ENCODE measurements at places on chromosomes 3 and 15.

- no peak for DNase-seq
Observed at GRCh38 chr3:6182476-6182875, 678.4 kb upstream of the GRM7 start.

GRCh38 chr3:186160691-186161243, 51.9 kb upstream of the ETV5 start:
- DNase-seq, result no peak

DNA sequence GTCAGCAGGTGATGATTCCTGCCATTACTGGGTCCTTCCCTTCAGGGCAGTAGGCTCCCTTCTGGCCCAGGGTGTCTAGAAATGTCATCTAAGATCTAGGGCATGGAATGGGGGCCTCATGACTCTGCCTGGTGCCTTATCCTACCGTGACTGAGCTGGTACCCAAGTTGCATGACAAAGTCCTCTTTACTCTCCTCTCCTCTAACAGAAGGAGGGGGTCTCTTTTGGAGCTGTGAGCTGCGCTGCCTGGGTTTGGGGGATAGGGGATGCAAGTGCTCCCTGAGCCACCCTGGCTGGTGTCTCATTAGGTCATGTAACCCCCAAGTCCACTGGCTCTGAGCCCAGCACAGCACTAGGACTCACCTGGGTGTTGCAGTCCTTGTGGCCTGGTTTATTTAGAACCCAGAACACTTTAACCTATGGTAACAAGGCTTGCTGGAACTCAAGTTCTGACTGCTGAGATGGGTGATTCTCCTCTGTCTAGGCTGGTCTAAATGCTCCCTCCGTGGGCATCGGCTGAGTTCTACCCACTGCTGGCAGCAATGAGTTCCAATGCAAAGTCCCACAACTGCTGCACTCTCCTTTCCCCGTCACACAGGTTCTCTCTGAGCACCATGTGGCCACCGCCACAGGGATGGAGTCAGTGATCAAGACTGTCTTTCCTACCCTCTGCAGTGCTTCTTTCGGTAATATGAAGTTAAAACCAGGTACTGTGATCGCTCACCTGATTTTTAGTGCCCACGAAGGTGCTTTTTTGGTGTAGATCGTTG, 34.0 kb downstream of the XXYLT1 start:
- DNase-seq, result no peak

DNA sequence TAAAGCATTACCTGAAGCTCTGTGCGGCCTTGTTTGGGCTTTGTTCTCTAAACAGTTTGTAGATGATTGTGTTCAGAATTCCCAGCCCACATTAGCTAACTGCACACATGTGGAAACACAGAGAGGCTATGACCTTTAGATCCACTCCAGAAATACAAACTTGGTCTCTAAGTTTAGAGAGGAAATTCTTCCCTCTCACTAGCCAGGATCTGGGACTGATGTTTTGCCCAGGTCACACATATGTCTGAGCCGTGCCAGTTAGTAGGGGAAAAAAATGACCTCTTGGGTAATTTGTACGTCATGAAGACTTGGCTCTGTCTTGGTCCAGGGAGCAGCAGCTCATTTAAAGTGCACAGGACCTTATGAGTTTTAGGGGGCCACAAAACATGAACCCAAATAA, 223.1 kb downstream of the RBMS3 start:
- no peak for DNase-seq

- DNase-seq, result no peak
Observed at GRCh38 chr15:75030023-75030413, 6.6 kb downstream of the PPCDC start.

DNA sequence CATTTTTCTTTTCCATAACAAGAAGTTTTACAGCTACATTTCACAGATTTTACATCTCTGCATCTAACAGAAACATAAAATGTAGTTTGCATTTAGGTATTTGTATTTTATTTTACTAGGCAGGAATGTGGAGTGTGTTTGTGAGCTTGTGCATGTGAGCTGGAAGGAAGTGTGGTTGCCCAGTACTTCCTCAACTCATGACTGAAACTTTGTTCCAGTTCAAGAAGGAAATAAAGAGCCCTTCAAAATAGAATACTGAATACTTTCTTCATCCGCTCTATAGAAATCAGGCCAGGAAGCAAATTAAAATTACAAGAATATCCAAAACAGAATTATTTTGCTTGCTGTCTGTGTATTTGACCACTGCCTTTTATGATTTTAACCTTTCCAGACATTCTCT, 81.3 kb downstream of the CHL1 start:
- DNase-seq, result no peak

GRCh38 chr15:72502220-72502809, 28.2 kb downstream of the ARIH1 start:
- no peak for DNase-seq

DNA sequence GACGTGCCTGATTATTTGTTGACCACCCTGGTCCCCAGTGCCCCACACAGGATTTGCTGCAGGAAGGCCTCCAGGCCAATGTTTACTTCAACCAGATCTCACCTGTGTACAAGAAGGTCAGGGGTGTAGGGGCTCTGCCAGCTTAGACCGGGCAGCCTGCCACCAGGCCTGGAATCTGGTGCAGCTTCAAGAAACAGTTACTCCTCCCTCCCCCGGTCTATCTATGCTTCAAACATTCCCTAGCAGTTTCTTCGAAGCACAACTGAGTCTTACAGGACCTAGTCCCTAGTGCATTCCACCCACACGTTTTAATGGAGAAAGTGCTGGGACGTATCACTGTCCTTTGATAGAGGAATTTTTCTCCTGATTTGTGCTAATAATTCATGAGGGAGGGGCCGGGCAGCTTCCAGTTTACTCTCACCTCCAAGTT, 8.0 kb downstream of the SH3BP5 start:
- no peak for DNase-seq

- DNase-seq, result no peak
Observed at GRCh38 chr3:27556887-27557286, 72.7 kb upstream of the SLC4A7 start.

DNA sequence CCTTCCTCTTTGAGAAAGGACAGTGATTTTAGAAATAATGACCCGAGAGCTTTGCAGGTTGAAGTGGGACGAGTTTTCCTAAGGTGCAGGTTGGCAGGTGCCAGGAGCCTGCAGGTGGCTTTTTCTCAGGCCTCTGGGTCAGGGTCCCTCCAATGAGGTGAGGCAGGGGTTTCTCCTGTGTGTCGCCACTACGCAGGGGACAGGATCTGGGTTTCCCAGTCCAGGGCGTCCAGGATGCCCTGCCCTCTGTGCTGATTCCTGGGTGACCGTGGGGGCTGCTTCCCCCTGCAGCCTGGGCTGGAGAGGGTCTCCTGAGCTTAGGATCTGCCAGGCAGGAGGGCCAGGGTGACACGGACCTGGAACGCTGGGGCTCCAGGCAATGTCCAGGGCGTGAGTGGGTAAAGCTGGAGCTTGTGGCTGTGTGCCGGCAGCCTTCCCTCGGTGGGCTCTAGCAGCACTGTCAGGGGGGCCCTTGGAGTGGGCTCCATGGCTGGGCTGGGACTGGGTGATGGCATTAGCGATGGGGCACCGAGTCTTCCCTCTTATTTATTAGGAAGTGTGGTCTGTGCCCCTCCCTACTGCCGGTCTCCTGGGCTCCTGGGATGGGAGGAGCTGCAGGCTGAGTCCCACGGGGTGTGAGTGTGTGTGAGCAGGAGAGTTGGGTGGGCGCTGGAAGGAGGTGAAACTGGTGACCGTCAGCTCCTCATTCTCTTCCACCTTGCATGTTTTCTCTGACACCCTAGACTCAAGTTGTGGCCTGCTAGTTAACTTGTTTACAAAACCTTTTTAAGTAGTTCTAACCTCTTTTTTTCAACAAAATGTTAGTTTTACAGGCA, 1.8 kb downstream of the APBA2 start:
- no peak for DNase-seq

- no peak for DNase-seq
Observed at GRCh38 chr15:87952736-87953287, 303.7 kb downstream of the NTRK3 start.

GRCh38 chr3:152549263-152549662, 280.5 kb downstream of the MBNL1 start:
- DNase-seq, result no peak

GRCh38 chr15:40081691-40082194, 26.9 kb downstream of the BMF start:
- peak; percentile 71 for DNase-seq

GRCh38 chr3:114962189-114962588, 184.9 kb downstream of the ZBTB20 start:
- no peak for DNase-seq

GRCh38 chr3:42130007-42130328, 38.8 kb downstream of the TRAK1 start:
- no peak for DNase-seq

DNA sequence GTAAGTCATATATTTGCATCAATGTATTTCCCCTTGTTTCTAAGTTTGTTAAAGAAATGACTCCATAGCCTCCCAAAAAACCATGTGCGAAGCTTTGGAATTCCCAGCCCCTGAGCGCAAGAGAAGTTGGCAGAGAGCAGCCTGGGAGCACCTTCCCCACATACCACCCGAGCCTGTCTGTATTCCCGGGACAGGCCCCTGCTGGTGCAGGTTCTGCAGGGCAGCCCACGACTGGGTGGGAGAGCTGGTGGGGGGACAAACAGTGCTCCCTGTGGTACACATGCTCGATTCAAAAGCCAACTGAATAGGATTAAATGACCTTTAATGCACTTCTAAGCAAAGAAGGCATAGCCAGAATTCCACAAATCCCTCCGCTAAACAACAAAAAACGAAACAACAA, 74.6 kb upstream of the SNRPA1 start:
- DNase-seq, result no peak

GRCh38 chr15:43249236-43249635, 17.5 kb downstream of the TGM5 start:
- no peak for DNase-seq
